Stimulated activated CD4-positive, alpha-beta T cell treated with anti-CD3 and anti-CD28 coated beads, Interleukin-2, amount 100 ng/mL, for 24 hours (primary cell): ENCODE measurements at places on chromosomes 6 and 20.

GRCh38 chr20:25024171-25024570 is 31.6 kb upstream of the APMAP start:
- no peak for DNase-seq

DNA sequence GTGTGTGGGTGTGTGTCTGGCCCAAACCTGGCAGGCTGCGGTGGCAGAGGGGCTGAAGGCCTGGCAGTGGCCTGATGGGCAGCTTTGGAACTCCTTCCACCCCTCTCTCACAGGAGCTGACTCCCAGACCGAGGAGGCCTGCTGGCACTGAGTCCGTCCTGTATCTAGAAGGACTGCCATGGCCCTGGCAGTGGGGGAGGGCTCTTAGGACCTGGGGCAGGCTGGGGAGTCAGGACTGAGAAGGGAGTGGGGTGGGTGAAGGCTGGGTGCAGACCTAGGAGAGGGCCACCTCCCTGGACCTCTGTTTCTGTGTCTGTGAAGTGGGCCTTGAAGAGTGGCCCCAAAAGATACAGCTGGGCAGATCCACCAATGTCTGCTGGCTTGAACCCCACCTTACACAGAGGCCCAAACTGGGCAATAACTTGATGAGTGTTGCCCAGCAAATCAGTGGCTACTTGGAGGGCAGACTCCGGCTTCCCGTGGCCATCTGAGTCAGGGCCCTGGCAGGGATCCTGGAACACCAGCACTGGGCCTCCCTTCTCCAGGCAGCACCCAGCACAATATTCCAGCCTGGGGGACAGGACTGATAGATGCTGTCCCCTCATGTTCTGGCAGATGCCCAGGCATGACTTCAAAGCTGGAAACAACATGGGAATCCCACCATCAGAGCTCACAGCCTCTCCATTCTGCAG is 46.7 kb upstream of the BLCAP start:
- DNase-seq: no peak

- DNase-seq: no peak
These were observed 347.8 kb upstream of the PLCB4 start for GRCh38 chr20:8721098-8721497.

GRCh38 chr6:107235511-107235910 is 120.2 kb upstream of the BEND3 start:
- DNase-seq: no peak

GRCh38 chr20:21272679-21273078 is 30.5 kb upstream of the XRN2 start:
- DNase-seq: no peak

- DNase-seq: no peak
These were observed 78.0 kb downstream of the DZANK1 start for GRCh38 chr20:18388860-18389259.

- DNase-seq: no peak
These were observed 123.3 kb downstream of the KIF13A start for GRCh38 chr6:17863901-17864754.

DNA sequence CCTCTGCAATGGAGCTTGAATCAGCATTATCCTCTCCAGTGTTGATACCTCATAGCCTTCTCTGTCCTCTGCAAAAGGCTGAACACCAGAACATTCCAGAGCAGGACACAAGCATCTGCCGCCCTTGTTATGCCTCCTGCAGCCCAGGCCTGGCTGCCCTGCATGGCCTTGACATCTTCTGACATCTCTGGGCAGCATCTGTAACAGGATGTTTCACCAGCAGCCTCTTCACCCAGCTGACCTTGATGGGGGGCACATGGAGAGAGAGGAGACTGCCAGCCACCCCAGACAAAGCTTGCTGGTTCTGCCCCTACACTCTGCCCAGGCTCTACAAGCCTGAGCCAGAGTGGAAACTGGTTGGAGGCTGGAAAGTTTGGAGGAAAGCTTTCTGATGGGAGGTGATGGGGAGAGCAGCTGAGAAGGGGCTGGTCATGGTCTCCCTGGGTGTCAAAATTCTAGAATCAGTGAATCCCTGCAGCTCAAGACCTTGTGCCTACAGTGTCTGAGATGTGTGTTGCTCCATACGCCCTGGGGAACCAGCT is 145.1 kb downstream of the MRPL14 start:
- no peak for DNase-seq

GRCh38 chr6:1592852-1593251 is 16.9 kb upstream of the FOXC1 start:
- no peak for DNase-seq

DNA sequence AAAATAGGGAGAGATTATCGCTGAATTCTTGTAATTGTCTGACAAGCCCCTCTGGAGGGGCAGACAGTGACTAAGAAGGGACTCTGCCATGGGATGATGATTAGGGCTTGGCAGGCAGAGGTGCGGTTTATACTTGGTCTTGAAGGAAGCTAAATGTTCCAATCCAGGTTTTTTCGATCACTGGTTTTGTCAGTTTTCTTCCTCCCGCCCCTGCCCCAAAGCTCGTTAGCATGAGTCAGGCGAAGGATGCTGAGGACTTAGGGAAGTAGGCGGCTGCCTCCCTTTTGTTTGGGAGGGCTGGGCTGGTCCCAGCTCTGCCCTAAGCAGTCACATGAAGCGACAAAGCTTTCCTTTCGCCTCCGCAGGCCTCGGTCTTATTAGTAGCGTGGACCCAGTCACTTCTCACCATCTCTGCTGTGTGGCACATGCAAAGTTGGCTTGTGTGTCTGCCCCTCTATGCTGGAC is 314.2 kb downstream of the CDC5L start:
- DNase-seq: no peak

DNA sequence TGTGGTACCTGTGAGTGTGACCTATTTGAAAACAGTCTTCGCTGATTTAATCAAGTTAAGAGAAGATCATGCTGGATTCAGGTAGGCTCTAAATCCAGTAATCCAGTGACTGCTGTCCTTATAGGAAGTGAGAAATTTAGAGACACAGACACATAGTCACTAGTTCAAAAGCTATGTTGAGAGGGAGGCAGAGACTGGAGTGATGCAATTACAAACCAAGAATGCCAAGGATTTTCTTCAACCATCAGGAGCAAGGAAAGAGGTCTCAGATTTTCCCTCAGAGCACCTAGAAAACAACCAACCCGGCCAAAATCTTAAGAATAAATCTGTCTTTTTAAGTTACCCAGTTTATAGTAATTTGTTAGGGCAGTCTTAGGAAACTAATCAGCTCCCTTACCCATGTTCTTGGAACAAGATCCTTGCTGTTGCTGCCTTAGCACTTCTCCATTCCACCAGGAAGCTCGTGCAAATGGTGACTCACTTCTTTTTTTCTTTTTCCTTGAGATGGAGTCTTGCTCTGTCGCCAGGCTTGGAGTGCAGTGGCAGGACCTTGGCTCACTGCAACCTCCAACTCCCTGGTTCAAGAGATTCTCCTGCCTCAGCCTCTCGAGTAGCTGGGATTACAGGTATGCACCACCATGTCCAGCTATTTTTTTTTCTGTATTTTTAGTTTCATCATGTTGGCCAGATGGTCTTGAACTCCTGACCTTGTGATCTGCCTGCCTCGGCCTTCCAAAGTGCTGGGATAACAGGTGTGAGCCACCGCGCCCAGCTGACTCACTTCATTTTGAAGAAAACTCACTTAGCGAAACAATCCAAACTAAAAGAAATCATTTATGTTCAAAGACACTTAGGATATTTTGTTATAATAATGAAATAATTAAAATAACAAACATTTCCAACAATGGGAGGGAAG is 34.4 kb upstream of the ZNF184 start:
- DNase-seq: no peak

GRCh38 chr6:33785778-33786177 is 3.2 kb downstream of the LEMD2 start:
- DNase-seq: no peak

- DNase-seq: no peak
These were observed 43.4 kb downstream of the TNFAIP3 start for GRCh38 chr6:137910424-137910834.

DNA sequence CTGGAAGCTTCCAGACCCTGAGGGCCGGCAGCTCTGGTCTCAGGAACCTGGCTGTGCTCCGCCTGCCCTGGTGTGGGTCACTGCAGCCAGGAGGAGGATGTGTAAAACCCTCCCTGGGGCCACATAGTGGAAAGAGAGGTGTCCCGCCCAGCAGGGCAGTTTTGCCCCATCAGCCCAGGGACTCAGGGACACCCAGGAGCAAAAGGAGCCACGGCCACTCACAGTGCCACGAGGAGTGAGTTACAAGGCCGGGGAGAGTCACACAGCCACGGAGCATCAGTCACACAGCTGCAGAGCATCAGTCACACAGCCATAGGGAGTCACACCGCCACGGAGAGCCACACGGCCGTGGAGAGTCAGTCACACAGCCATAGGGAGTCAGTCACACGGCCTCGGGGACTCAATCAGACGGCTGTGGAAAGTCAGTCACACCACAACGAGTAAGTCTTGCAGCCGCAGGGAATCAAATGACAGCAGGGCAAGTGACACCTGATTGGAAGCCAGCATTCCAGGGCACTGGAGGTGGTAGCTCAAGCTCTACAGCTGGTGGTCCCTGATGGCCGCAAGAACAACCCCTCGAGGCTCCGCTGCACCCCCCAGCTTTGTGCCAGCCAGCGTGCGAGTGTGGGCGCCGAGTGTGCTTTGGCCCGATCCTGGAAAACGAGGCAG is 60.9 kb downstream of the DLL1 start:
- no peak for DNase-seq

DNA sequence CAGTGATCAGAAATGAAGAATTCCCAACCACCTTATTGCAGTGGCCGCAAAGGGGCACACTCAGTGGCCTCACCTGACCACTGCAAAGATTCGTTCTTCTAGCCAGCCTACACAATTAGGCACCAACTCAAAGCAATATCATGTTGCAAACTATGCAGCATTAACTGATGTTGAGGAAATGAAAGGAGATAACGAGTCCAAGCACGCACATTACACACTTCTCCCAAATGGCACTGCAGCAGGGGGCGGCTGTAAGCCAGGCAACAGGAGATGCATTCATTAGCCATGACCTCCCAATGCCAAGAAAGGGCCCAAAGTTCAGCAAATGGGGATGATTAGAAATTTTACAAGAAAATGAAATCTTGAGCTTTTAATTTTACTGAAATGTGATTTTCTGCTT is 39.3 kb downstream of the ATXN1 start:
- DNase-seq: no peak

DNA sequence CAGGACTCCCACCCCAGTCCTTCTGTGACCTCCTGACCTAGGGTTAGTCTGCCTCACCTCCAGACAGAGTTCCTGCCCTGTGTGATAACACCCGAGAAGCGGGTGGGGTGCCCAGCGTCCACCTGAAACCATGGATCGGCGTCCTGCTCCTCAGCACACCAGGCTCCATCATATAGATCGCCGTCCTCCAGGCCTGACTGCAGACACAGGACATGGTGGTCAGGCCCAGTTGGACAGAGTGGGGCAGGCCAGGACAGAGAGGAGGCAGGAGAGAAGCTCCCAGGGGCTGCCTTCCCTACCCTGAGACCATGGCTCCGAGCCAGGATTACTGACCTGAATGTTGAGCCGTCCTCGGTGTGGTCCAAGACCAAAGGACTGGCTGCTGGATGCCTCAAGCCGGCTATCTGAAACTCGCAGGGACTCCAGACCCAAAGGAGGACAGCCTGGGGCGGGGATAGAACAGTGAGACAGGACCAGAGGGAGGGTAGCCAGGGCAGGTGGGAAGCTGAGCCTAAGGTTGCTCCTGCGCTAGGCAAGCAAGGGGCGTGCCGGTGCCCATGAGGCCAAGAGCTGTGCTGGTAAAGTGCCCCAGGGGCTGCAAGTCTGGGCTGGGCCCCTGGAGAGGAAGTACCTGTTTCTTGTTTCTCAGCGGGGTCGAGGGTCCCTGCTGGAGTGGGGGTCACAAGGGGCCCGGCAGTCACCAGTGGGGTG is 2.2 kb downstream of the CPXM1 start:
- DNase-seq: no peak

DNA sequence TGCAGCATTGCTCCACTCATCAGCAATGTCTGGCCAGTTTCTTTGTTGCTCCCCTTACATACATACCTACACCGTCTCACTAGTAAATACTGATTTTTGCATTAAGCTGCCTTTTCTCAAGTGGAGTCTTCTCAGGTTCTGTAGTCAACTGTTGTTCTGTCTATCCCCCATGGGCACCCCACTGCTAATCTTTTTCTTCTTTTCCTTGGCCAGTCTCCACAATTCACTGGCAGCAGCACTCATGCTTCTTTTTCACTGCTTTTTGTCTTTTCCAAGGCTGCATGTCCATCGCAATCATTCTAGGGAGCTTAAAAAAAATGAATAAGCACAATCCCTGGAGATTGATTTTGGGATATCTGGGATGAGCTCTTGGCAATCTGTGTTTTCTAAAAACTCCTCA is 10.3 kb upstream of the ERVFRD-1 start:
- no peak for DNase-seq

GRCh38 chr6:105389543-105389942 is 13.3 kb downstream of the PREP start:
- DNase-seq: no peak

- no peak for DNase-seq
These were observed 37.2 kb upstream of the BAG2 start for GRCh38 chr6:57134954-57135353.

- no peak for DNase-seq
These were observed 637.0 kb downstream of the COL12A1 start for GRCh38 chr6:74568861-74569260.

DNA sequence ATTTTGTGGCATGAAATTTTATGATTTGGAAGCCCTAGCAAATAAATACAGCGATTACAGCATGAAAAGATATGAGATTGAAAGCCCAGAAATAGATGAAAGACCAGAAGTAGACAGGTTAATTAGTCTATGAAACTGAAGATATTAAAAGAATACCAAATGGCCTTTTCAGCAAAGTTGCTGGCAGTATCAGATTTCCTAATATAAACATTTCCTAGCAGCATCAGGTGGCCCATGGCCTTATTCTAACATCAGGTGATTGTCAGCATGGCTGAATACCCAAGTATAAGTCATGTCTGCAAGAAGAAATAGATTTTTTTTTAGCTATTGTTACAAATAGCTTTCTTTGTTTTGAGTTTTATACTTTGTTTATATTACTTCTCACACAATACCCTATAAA is 93.2 kb downstream of the CLVS2 start:
- no peak for DNase-seq

DNA sequence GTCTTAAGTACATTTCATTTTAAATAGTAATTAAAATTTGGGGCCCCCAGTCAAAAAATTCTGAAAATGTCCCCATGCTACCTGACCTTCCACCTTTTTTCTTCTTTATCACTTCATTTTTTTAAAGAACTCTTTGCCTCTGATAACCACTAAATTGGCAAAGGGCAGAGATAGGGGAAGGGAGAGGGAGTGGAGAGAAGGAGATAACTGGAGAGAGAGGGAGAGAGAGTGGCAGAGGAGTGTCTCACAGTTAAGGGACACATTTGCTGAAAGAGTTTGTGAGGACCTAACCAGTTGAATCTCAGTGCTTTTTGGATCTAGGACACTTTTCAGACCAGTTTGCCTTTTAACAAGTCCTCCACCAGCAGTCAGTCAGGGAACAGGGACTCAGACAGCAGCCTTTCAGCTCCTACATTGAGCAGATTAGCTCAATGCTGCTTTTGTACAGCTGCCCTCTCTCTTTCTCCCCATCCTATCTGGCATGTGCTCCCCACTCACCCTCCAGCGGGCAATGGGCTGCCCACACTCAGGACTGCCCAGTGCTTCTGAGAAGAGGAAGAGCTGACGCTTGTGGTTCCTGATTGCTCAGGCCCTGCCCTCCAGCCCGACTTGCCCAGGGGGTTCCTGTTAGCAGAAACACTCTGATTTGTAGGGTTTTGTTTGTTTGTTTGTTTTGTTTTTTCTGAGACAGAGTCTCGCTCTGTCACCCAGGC is 14.4 kb downstream of the ARMC2 start:
- DNase-seq: no peak

GRCh38 chr6:128352366-128352765 is 168.0 kb downstream of the PTPRK start:
- DNase-seq: no peak
